ENCODE measurements at places on chromosomes 3 and 15.
A peak's percentile ranks its signal among the peaks of the same experiment; 100 is the strongest.

DNA sequence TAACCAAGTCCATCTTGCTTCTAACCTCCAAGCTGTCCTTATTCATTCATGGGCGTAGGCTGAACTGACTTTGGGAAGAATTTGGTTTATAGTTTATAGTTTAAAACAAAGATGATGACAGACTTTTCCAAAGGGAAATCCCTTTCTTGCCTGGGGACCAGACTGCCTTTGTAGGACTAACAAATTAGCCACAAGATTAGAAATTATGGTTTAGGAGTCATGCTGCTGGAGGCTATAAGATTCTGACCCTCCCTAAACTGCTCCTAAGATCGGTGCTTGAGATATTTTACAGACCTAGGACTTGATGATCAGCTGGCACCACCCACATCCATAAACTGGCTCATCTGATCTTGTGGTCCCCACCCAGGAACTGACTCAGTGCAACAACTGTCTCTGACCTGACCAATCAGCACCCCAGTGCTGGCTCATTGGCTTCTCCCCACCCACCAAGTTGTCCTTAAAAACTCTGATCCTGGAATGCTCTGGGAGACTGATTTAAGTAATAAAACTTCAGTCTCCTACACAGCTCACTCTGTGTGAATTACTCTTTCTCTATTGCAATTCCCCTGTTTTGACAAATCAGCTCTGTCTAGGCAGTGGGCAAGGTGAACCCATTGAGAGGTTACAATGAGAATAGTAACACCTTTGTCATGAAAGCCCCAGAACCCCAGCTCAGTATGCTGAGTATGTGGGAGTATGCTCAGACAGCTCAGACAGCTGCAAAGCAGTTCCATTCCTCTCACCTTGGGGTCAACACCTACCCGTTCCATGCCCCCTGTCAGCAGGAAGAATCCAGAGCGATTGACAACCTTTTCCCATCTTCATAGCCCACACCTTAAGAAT lies 51.6 kb upstream of the C15orf39 start:
- no peak for DNase-seq

DNA sequence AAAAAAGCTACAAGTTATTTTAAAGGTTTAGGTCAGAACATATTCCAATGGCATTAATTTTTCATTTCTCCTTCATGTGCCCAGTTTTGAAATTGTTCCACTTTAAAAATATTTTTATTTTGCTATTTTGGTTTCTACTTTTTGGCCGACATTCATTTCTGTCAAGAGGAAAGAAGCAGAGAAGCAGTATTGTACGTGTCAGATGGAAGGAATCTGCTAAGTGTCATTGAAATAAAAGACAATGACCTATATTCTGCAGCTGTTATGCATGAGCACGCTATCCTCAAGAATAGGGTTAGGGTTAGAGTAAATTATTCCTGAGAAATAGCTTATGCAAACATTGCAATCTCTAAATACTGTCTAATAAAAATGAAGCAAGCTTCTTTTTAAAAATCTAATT lies 941.7 kb downstream of the TUSC7 start:
- no peak for DNase-seq

- peak; percentile 11 for DNase-seq
Observed at GRCh38 chr3:119600732-119601131, 3.0 kb downstream of the PLA1A start.

DNA sequence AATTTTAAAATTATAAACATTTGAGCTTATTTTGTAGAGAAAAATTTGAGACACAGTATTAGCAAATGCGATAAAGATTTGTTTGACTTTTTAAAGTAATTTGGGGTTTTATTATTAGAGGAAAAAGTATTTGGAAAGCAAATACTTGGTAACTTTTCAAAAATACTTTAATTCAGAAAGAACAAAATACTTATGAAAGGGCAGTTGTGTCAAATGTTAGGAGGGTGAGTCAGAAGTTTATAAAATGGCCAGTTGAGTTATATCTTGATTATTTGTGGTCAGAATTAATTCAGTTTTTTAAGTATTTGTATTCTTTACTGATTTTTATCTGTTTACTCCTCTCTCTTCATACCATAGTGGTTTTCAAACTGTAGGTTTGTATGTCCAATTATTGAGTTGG lies 12.1 kb downstream of the LACTB start:
- no peak for DNase-seq

DNA sequence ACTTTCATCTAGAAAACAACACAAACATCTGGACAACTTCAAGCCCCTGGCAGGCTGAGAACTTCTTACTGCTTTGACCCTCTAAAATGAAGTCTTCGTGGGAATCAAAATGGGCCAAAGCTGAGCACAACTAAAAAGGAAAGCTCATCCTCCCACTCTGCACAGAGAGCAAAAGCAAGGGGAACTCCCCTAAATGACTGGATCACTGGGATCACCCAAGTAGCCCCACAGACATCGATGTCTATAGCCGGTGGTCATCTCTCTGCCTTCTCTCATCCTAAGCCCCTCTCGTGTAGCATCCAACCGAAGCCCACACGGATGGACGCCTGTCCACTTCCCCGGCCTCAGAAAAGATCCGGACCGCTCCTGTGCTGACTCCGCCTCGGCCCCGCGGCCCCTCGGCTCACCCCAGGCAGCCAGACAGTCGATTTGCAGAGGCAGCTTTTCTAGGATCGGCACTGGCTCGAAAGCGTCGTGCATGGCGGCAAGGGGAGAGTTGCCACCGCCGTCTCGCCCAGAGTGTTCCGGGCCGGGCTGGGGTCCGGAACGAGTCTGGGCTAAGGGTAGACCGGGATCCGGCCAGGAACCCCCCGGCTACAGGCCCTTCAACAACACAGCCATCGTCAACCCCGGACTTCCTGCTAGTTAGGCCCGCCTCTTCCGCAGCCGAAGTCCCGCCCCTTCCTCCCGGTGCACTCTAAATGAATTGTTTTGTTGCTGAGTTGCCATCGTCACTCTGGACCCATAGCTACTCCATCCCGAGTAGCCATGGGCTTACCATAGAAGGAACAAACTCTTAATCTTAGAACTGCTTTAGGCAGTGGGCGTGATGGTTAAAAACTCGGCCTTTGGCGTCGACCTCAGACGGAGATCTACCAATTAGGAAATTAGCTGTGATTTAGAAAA lies at the start of gene VPS39:
Gene VPS39, minus strand, starts transcription at position 631 of the 906 bp plus-strand sequence. Its CDS starts 151 bp downstream, at position 480.
- peak; percentile 75 for DNase-seq

GRCh38 chr15:96344706-96345559 lies 14.4 kb downstream of the NR2F2 start:
- DNase-seq: no peak

DNA sequence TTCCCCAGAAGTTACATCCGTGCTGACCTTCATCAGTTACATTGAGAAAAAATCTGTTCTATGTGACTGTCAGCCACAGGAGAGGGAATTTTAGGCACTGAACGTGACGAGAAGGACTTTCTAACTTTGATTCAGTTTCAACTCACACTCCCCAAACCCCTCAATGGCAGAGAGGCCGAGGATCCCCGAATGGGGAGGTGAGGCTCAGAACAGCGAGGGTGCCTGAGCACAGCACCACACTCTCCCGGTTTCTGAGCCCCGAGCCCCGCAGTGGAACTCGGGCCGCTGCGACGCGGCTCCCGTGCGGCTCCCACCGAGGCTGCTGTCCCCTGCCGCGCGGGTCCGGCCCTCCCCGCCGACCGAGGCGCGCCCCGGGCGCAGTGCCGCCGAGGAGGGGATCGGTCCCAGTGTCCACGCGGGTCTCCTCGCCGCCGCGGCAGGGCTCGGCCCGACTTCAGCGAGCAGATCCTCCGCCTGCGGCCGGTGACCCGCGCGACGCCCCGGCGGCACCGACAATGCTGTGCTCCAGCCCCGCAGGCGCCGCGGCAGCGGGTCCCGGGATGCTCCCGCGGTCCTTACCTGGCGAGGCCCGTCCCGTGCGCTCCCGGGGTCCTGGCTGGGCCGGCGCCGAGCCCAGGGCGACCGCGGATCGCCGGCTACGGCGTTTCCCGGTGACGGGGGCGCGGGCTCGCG lies 439 bp downstream of the CTXND1 start:
- no peak for DNase-seq

DNA sequence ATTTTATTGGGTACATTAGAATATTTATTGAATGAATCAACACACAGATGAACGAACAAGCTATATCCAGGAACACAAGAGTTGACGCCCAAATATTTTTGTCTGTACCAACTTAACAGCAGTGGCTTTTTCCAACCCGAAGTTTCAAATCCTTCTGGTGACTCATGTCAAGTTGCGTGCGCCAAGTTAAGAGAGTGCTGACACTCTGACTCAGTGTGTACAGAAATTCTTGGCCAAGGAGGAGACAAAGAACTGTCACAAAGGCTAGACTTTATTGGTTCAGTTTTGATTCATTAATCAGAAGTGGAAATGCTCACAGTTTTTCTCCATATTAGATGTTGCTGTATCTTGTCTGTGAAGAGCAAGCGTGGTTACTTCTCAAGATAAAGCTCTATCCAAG lies 59.6 kb upstream of the TSC22D2 start:
- peak; percentile 48 for DNase-seq

- DNase-seq: no peak
Observed at GRCh38 chr3:186971578-186971977, 41.3 kb downstream of the ST6GAL1 start.

GRCh38 chr3:127667119-127667681 lies 5.6 kb upstream of the ABTB1 start:
- peak; percentile 53 for DNase-seq

DNA sequence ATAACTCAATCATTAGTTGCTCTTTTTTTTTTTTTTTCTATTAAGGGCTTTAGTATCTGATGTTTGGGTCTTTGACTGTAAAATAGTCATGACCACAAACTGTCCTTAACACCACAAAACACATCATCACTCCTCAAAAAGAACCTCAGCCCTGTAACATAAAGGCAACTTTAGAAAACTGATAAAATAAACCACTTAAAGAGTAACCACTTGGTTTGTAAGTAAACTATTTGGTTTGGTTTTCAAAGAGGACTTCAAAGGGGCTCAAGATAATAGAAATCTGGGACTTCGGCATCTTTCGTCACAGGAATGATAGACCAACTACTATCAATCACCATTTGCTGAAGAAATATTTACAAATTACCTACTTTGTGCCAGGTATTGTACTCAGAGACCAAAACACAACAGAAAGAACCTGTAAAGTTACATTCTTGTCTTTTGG lies 167.8 kb downstream of the FOXP1 start:
- no peak for DNase-seq

DNA sequence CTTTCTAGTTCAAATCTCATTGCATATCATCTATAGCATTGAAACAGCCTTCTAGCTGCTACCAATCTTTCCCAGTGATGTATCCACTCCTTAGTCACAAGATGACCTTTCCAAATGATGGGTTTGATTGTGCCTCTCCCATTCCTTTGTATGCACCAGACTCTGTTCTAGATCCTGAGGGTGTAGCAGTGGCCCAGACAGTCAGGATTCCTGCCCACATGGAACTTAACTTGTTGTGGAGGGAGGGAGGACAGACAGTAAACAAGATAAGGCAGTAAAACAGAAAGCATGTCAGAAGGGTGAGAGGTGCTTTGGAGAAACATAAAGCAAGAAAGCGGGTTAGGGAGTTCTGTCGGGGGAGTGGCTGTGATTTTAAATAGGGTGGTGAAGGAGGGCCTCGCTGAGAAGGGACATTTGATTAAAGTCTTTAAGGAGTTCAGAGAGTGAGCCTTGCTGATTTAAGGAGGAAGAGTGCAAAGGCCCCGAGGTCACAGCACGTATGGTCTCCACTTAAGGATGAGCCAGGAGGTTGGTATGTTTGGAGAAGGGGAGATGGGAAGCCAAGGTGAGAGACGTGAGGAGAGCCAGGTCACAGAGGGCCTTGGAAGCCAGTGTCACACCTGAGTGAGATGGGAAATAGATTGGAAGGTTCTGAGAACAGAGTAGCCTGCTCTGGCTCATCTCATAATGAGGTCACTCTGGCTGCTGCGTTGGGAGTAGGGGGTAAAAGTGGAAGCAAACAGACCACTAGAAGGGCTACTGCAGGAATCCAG lies 38.3 kb downstream of the FAM43A start:
- DNase-seq: no peak

DNA sequence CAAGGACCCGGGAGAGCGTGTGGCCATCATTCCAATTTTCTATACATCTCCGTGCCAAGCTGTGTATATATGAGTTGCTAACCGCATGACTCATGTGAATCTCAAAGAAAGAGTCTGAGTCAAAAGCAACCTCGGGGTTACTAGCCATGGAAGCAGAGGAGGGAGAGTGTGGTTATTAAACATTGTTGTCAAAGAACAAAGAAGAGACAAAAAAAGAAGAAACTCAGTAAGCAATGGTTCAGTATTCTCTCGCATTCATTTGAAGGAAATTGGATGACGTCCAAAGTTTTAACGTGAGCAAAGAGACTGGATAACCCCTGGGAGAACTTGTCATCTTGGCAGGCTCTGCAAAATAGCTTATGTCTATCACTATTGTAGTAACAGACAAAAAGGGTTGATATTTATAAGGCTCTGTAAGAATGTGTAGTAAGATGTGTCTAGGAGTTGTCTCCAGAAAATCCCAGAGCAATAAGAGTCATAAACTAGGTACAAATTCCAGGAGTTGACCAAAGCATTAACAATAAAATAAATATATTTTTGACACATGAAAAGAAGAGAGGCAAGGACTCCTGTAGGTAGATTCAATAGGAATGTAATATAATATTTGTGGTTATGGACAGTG lies 52.8 kb upstream of the GRM7 start:
- no peak for DNase-seq

DNA sequence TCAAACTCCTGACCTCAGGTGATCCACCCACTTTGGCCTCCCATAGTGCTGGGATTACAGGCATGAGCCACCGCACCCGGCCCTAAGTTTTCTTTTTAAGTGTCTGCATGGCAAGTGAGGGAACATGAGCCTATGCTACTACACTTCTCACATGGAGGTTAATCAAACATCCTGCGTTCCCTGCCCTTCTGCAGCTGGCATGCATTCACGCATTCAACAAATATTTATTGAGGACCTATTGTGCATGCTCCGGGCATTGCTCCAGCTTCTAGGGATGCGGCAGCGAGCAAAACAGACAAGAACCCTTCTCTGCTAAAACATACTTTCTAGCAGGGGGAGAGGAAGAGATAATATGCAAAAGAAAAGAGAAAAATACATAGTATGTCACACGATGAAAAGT lies 42.6 kb upstream of the ACKR4 start:
- peak; percentile 17 for DNase-seq

- no peak for DNase-seq
Observed at GRCh38 chr15:86650094-86650493, 570.4 kb downstream of the AGBL1 start.

GRCh38 chr3:79097964-79098660 lies 669.7 kb downstream of the ROBO1 start:
- no peak for DNase-seq

DNA sequence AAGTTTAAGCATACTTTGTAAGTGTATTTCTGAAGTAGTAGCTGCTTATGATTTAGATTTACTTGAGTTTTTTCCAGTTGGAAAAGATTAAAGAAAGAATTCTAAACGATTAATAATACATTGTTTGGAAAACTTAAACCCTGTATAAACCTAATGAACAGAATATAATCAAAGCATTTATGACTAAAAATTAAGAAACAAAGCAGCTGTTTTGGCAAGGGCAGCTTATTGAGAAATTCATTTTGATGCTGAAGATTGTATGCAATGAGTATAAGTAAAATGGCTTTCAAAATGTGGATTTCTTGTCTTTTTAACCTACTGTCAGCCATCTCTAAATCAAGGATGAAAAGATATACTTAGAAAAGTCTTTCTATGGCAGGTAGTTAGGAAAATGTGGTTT lies 140.2 kb downstream of the POLQ start:
- no peak for DNase-seq

All from NCI-H446 (cell line).